ENCODE measurements at places on chromosomes 3 and 15.

GRCh38 chr3:31934018-31934417 is 47.0 kb downstream of the OSBPL10 start:
- no peak for DNase-seq

GRCh38 chr3:144650380-144650779 is 678.8 kb downstream of the DIPK2A start:
- DNase-seq: no peak

DNA sequence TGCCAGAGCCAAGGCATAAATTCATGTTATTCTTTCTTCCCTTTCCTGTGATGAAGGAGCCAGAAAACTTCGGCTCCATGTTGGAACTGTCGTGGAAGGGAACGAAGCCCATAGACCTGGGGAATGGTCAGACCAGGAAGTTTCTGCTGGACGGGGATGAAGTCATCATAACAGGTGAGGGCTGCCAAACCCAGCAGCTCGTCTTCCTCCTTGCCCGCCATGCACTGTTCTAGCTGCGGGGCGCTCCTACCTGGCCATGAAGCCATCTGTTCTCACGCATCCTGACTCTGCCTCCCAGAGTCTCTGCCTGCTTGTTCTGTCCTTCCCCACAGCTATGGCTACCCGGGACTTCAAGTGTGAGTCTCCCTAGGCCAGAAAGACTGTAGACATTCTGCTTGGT is 28.2 kb downstream of the FAH start:
- no peak for DNase-seq

GRCh38 chr3:111859061-111859973 is at the start of gene PHLDB2:
Gene PHLDB2, plus strand, starts transcription at chr3:111859265. Its CDS starts 24,813 bp downstream, at chr3:111884078.
- peak; percentile 62 for DNase-seq

- no peak for DNase-seq
These were observed 43.1 kb downstream of the IGF2BP2 start for GRCh38 chr3:185781759-185782158.

- no peak for DNase-seq
These were observed 38.9 kb upstream of the RNU6-1 start for GRCh38 chr15:67878712-67879206.

GRCh38 chr3:55669133-55669532 is 182.0 kb upstream of the WNT5A start:
- DNase-seq: no peak

DNA sequence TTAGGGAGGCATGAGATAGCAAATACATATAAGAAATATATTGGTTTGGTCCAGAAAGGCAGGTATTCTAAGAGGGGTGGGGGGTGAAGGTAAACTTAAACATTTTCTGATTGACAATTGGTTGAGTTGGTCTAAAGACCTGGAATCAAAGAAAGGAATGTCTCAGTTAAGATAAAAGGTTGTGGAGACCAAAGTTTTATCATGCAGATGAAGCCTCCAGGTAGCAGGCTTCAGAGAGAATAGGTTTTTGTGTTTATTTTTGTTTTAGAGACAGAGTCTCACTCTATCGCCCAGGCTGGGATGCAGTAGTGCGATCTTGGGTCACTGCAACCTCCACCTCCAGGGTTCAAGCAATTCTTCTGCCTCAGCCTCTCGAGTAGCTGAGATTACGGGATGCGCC is 80.5 kb downstream of the NPAP1 start:
- no peak for DNase-seq

GRCh38 chr3:106530367-106530766 is 661.6 kb upstream of the CBLB start:
- DNase-seq: no peak

DNA sequence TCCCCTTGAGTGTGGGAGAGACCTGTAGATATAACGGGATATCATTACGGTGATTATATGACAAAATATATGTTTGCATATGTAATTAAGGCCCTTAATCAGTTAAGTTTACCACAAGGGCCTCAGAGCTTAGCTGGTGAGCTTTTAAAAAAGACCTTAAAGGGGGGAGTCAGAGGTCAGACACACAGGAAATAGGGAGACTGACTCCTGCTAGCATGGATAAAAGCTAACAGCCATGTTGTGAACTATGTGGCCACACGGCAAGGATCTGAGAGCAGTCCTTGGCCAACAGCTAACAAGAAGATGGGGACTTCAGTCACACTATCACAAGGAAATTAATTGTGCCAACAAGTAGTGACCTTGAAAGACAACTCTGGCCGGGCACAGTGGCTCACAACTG is 3.1 kb downstream of the STAG1 start:
- no peak for DNase-seq

GRCh38 chr3:188747489-188747888 is 424.3 kb upstream of the TPRG1 start:
- DNase-seq: no peak

- no peak for DNase-seq
These were observed 150.2 kb upstream of the MLF1 start for GRCh38 chr3:158420654-158421396.

DNA sequence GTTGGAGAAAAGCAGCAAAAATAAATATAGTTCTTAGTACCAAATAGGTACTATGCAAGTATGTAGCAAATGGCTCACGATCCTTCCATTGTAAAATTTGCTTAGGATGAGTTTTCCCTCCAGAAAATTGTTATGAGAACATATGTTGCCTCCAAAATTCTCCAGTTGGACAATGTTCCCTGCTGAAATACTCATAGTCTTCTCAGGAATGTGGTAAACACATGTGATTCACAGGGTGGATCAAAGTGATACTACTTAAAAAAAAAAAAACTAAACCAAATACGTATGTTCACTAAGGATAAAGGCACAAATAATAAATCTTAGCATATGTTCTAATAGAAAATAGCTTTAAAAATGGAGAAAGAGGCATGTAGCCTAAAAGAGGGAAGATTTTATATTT is 84.3 kb upstream of the ZNF385D start:
- DNase-seq: no peak

DNA sequence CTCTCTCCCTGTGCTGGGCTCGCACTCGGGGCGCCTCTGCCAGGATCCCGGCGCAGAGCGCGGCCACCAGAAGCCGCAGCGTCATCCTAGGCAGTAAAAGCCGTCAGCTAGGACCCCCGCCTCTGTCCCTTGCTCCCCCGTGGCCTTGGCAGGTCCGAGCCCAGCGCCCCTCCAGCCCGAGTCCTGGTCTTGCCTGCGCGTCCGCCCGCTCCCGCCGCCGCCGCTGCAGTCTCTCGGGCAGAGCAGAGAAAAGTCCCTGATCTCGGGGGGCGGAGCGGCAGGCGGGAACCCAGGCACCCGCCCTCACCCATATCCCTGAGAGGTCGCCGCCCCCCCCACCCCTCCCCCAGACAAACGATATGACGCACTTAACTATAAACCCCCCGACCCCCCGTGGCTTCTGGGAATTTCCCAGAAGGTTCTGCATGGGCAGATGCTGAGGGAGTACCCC is at the start of gene COL7A1:
COL7A1 (minus strand) TSS at position 255 of the 451 bp plus-strand sequence; CDS start at position 85, 170 bp downstream.
- DNase-seq: no peak

- DNase-seq: no peak
These were observed 107.2 kb downstream of the GTPBP8 start for GRCh38 chr3:113097960-113098447.

DNA sequence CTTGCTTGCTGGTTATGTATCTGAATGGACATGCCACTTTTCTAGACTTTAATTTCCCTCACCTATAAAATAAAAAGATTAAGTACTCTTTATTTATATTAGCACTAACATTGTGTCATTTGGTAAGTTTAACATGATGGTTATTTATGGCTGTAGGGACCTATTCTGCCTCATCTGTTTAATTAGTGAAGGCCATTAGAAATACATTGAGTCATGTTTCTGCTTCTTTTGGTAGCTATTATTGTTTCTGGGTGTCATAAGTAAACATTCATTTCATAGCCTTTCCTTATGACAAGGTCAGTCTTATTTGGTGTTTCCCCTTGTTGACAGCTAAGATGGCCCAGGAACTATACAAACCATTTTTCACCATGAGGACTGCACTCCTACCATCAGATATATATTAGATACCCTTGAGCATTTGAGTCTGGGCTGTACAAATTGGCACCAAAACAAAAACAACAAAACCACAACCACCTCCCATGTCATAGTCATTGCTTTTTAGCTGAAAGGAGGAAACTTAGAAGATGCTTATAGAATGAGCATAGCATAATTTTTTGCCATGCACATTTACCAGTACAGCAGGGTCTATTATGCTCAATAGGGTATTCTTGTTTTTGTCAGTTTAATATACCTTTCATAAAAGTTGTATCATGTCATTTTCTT is 39.3 kb downstream of the SRP14 start:
- DNase-seq: no peak

- DNase-seq: no peak
These were observed 48.2 kb upstream of the MUC4 start for GRCh38 chr3:195859846-195860411.

DNA sequence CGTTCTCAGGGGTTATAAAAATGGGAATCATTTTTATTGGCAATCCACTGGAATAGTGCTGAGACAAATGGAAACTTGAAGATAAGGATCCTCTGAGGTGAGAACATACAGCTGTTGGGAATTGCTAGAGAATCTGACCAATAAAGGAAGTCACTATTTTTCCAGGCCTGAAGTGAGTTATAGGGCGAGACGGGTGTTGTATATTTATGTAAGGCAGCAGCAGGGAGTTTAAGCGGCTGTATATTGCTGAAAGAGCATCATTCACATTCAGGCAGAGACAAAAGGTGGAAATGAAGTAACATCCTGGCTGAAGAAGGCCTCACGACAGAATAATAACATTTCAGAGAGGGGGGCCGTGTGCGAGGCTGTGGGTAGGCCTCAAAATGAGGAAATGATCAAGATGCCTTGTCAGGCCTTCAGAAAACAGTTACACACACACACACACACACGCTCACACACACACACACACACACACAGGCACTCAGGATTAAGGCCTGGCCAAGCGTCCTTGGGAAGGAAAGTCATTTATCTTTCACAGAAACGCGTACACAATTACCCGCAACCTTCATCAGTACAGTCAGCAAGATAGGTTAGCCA is 964.9 kb upstream of the NR2F2 start:
- no peak for DNase-seq

GRCh38 chr15:30929982-30930381 is 26.3 kb downstream of the FAN1 start:
- no peak for DNase-seq

GRCh38 chr3:186922790-186923189 is 7.5 kb upstream of the ST6GAL1 start:
- DNase-seq: no peak

DNA sequence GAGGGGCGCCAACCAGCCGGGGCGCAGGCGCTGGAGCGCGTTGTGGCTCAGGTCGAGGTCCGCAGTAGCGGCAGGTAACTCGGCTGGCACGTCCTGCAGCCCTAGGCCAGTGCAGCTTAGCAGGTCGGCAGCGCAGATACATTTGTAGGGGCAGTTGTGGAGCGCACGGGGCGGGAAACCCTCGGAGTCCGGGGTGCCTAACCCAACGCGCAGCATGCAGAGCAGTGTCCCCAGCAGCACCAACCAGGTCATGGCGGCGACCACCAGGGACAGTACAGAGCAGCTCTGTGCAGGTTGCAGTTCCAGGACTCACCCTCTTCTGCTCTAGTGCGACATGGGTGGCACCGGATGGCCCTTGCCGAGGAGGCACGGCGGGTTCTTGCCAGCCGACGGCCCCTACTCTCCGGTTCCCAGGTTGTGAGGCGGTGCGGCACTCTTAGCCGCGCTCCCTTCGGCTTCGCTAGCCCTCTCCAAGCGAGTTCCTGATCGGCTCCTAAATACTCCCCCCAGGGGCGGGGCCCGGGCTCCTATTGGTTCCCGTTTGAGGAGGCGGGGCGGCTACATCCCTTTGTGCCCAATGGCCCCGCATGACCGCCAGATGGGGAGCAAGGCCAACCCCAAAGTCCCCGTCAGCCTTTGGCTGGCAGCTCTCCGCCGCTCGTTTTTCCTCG is at the start of gene AMIGO3:
AMIGO3 (minus strand) TSS at position 471 of the 671 bp plus-strand sequence; CDS start at position 252, 219 bp downstream.
- peak; percentile 91 for DNase-seq

GRCh38 chr3:55167586-55168317 is 239.9 kb upstream of the LRTM1 start:
- DNase-seq: no peak

DNA sequence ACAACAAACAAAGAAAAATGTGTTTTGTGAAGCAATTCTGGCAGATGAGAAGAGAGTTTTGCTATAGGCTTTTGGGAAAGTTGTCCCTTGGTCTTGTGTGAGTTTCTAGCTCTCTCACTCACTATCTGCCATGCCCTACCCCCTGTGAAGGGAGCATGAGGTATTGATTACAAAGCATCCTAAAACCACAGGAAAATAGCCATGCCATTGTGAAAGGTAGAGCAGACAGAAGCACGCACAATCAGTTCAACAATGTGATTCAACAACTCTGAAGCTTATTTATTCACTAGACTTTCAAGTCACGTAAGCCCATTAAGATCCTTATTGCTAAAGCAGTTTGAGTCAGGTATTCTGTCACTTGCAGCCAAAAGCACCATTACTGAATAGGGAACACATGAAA is 6.5 kb upstream of the AQR start:
- DNase-seq: no peak

Data from activated naive CD4-positive, alpha-beta T cell treated with Interleukin-2 at 50 U/mL for 16 hours (primary cell).